HuH-7.5 (cell line): ENCODE measurements at places on chromosomes 5 and 9.

DNA sequence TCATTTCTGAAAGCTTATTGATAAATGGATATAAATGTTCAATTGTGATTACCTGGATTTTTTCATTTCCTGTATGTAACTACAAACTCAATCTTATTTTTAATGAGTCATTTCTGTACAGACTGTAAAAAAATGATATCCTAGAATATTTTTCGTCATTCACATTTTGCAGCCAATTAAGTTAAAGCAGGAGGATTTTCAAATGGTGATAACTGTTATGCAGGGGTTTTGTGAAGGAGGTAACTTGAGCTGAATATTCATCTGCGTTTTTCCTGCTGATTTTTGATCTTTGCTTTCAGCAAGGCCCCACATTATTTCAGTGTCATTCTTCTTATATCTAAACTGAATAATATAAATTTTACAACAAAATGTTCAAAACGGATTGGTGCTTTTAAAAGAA lies 74.1 kb downstream of the SLF1 start:
- DNase-seq = no peak

DNA sequence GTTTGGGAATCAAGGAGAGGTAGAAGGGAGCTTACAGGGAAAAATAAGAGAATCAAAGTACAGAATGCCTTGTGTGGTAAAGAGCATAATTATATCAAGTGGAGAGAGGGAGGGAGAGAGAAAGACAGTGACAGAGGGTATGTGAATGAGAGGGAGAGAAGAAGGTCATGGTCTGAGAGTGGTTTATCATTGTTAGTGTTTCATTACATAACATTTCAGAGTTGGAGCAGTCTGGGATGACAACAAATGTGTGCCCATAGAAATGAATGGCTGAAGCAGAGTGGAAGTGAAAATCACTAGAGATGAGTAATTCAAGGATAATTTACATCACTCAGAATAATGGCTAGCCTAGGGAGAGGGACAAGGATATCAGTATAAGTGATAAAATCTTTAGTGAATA lies 799.2 kb downstream of the TLE1 start:
- no peak for DNase-seq

- no peak for DNase-seq
These were observed 128.6 kb upstream of the EFNA5 start for GRCh38 chr5:107799306-107799705.

- no peak for DNase-seq
These were observed 298.0 kb upstream of the PTPRD start for GRCh38 chr9:10910779-10911178.

DNA sequence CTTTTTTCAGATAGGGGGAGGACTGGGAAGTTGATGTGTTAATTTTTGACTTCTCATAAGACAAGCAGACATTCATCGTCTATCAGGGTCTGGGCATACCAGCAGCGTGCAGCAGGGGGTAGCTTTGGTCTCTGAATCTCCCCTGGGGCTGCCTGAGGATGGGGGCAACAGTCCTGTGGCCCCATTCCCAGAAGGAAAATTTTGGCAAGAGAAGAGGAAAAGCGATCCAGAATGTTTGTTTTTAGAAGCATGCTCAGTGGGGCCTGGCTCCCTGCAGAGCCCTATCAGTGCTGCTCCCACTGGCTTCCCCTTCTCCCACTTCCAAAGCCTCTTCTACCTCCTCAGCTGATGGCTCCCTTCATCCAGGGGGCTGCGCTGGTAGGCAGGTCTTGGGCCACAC lies 194.8 kb upstream of the IL12B start:
- DNase-seq = no peak

- no peak for DNase-seq
These were observed 17.5 kb upstream of the CCDC192 start for GRCh38 chr5:127685662-127686061.

GRCh38 chr5:26535215-26535614 lies 503.2 kb downstream of the CDH9 start:
- DNase-seq = no peak

- no peak for DNase-seq
These were observed 2.1 kb downstream of the CCDC192 start for GRCh38 chr5:127705120-127705892.

- DNase-seq = no peak
These were observed 83.5 kb upstream of the SEMA6A start for GRCh38 chr5:116658141-116658540.

DNA sequence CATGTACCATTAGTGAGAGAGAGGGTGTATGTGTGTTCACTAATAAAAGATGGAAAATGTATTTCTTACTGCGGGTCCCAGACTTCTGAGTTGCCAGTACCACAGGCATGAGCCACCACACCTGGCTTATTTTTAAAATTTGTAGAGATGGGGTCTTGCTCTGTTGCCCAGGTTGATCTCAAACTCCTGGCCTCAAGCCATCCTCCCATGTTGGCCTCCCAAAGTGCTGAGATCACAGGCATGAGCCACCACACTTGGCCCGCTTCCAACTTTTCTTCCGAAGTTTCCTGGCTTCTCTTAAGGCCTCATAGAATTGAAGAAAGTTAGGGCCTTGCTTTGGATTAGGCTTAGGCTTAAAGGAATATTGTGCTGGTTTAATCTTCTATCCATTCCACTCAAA lies 40.4 kb upstream of the F2RL2 start:
- no peak for DNase-seq

DNA sequence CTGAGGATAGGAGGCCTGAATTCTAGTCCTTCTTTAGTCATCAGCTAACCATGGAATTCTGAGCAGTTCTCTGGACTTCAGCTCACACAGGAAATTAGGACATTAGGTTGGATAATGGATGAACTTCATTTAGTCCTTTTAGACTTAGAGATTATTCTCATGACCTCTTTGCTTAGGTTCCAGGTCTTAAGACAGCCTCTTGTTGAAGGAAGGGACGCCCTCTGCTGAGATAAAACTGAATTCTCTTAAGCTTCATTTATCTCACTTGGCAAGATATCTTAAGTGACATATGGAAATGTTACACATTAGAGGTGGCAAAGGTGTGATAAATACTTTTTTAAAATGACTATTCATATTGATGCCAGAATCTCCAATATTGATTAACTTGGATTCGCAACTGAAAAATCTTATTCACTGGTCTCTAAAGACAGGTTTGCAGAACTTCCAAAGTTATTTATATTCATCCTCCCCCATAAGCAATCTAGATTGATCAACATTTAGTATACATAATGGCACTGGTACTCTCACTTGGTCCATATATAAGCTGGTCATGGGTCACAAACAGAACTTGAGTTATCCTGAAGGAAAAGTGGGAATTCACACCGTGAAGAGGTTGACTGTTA lies 16.9 kb upstream of the ZNF366 start:
- DNase-seq = no peak

DNA sequence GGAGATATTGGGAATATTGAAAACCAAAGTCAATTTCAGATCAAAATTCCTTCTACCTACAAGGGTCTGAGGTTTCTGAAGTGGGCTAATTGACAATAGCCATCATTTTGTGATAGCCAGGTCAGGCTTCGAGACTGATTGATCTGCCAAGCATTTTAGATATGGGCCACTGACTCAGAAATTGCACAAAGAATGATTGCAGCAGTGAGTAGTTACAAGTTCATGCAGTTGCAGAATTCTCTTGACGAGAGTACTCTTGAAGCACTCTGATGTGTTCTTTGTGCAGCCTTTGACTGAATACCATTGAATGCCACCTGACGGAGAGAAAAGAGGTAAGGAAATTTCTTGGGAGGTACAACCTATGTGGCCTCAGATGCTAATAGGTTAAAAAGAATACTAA lies 8.3 kb downstream of the C9orf57 start:
- DNase-seq = no peak

GRCh38 chr5:32501071-32502002 lies 56.8 kb upstream of the ZFR start:
- DNase-seq = no peak

- DNase-seq = no peak
These were observed 3.4 kb downstream of the ADGRD2 start for GRCh38 chr9:124453586-124454191.

DNA sequence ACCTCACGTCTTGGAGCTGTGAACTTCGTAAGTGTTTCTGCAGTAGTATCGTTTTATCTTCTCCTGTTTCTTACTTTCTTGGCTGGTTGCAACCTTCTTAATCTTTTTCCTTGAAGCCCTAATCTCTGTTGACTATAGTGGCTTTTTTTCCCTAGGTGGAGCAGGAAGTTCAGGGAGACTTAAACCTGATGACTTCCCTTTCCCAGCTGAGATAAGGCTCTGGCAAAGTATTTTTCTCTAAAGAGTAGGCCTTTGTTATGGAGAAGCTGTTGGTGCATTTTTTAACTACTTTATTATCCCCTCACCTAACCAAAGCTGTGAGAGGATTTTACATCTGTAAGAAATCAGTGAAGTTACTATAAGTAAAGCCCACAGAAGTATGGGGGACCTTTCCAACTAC lies 723.1 kb upstream of the RIOK2 start:
- no peak for DNase-seq

DNA sequence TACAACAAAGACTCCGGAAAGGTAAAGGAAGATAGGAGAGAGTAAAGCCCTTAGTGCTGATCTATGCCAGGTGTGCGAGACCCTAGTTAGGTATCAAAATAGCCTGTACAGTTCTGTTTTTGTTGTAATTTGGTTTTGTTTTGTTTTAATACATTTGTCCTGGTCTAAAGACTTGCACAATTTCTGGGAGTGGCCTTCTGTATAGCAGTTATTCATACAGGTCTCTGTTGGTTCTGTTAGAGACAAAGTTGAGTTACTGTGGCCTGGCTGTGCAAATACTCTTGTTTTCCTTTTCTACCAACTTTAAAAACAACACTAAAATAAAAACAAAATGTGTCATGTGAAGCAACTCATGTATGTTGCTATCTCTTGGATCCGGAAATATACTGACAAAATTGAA lies 163.6 kb downstream of the COMMD10 start:
- no peak for DNase-seq

DNA sequence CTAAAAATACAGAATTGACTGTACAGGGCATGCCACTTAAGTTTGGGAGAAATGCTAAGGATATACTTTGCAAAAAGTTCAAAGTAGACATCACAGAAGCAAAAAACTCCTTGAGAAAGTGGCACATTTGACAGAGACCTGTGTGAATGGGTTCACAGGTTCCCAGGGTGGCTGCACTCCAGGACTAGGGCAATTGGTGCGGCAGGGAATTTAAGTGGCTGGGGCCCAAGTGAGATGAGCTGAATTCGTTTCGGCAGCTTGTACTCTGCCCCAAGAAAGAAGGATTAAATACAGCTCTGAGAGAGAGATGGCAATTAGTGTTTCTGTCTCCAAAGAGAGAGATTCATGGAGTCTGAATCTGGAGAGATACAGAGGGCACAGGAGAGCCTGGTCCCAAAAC lies 280.1 kb downstream of the FBXL17 start:
- DNase-seq = no peak

- DNase-seq = no peak
These were observed 102.2 kb downstream of the INIP start for GRCh38 chr9:112615584-112616266.

DNA sequence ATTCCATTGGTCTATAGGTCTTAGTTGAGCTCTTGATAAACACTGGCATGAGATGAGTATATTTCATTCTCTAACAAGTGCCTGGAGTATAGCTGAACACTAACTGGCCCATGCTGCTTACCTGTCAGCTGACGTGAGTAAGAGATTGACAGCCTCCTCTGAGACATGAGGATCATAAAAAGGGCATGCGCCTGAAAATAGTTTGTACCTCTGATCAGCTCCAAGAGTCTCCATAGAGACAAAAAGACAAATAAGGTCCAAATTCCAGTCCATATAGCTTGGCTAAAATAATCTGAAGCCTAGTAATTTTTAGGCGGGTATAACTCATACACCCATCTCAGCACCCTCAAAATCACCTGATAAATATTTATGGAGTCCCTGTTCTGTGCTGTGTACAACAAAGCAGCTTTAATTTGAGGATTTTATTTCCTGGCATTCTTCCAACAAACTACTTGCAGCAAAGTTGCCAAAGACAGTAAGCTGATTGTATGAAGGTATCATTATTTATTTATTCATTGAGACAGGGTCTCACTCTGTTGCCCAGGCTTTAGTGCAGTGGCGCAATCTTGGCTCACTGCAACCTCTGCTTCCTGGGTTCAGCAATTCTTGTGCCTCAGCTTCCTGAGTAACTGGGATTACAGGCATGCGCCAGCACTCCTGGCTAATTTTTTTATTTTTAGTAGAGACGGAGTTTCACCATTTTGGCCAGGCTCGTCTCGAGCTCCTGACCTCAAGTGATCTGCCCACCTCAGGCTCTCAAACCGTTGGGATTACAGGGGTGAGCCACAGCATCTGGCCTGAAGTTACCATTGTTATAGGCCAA lies 16.2 kb upstream of the FSD1L start:
- no peak for DNase-seq

GRCh38 chr5:11525020-11525419 lies 379.2 kb downstream of the CTNND2 start:
- no peak for DNase-seq

- DNase-seq = no peak
These were observed 194.3 kb downstream of the SMARCA2 start for GRCh38 chr9:2209400-2209799.

DNA sequence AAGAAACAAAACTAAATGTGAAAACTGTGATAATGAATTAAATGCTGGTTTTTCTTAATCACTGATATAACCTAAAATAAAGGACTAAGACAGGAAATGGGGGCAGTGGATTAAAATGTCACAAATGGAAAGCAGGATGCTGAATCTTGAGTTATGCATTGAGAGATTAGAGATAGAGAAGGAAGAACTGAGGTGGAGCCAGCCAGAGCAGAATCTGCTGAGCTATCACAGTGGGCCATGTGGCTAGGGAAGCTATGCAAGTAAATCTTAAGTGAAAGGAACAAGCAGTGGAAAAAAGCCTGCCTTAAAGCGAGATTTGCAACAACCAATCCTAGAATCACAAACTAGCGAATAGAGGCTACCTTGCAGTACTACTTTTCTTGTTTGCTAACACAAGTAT lies 188.5 kb upstream of the RASA1 start:
- DNase-seq = no peak

DNA sequence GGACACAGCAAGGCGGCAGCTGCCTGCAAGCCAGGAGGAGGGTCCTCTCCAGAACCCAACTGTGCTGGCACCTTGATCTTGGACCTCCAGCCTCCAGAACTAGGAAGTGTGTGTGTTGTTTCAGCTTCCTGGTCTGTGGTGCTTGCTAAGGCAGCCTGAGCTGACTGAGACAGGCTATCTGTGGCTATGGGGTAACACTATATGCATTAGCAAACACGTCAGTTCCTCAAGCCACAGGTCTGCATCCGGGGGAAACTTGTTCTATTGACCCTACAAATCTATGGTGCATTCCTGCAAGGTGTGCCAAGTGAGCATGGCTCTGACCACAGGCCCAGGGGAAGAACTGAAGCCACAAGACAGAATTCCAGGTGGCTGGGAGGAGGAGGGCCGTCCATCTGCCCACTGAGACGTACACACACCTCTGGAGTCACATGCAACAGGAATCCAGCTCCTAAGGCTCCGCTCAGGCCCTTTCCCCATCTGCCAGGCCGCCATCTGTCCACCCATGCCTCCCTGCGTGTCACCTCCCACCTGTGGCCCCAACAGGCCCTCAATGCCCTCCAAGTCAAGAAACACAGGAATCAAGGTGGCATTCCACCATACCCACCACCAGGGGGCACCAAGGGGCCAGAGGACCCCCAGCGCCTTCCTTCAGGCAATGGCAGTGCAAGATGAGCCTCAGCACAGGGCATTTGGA lies 174.9 kb downstream of the ROR2 start:
- DNase-seq = peak; percentile 54

- DNase-seq = no peak
These were observed 5.8 kb downstream of the HMGCR start for GRCh38 chr5:75342836-75343235.
